Left renal pelvis (tissue), 4 donors: ENCODE measurements at places on chromosomes 16 and 17.

DNA sequence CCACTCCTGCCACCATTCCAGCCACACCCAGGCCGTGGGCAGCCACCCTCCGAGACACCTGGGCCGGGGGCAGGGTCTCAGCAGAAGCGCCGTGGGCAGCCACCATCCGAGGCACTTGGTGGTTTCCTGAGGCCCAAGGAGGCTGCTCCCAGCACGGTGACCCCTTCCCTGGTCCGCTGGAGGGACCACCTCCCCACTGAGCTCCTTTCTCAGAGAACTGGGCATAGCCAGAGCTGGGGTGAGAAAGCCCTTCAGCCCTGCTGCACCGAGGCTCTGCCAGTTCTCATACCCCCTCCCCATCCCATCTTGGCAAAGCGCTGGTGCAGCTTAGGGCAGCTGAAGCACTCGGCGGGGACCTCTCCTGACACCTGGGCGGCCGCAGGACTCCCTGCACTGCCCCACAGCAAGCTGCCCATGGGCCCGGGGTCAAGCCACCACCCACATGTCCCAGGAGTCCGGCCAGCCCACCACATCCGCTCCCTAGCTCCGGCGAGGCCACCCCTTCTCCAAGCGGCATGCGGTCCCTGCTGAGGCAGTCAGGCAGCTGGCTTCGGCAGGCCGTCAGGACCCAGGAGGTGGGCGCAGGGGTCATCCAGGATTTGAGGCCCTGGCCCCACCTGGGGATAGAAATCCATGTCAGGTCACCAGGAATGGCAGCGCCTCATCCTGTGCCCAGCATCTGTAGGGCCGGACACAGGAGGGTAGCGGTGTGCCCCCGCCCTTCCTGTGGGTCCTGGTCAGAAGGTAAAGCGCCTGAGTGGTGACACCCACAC is 1.3 kb upstream of the CYBA start:
- no peak for DNase-seq

DNA sequence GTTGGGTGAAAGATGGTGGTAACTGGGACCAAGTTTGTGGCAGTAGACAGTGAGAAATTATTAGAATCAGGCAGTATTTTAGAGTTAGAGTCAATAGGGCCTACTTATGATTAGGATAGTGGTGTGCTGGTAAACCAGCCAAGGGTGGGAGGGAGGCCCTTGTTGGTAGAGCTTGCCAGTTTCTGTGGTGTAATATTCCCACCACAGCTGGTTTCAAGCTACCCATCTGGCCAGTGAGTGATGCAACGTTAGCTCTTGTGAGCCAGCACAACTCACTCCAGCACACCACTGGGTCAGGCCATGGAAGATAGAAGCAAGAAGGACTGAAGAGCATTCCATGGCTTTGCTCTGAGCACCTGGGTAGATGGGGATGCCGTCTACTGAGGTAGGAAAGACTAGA is 34.9 kb downstream of the GNAO1 start:
- no peak for DNase-seq

DNA sequence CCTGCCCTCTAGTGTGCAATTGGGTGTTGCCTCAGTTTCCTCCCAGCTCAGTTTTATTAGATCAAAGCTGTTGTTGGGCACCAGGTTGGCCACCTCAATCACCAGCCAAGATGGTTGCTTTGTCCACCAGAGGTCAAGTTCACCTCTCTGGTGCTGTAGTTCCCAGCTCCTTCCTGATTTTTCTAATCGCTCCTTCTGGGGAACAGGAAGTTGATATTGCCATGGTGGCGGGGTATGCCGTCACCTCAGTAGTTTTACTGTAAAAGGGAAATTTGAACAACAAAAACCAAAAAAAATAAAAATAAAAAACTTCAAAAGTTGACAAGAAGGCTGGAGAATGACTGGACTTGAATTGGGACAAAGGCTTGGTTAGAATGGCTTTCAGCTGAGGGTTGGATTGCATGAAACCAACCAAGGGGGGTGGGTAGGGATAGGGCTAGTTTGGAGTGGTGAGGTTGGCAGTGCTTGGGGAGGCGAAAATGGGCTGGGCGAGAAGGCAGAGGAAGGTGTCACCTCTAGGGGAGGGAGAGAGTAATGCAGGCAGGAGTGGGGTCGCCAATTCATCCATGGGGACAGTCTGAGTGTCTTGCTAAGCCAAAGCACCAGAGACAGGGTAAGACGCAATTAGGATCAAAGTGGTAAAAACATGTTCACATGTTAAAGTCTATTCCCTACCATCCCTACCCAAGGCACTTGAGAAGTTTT is 6.2 kb downstream of the EFNB3 start:
- no peak for DNase-seq

GRCh38 chr16:66121466-66121865 is 245.0 kb upstream of the CDH5 start:
- no peak for DNase-seq

DNA sequence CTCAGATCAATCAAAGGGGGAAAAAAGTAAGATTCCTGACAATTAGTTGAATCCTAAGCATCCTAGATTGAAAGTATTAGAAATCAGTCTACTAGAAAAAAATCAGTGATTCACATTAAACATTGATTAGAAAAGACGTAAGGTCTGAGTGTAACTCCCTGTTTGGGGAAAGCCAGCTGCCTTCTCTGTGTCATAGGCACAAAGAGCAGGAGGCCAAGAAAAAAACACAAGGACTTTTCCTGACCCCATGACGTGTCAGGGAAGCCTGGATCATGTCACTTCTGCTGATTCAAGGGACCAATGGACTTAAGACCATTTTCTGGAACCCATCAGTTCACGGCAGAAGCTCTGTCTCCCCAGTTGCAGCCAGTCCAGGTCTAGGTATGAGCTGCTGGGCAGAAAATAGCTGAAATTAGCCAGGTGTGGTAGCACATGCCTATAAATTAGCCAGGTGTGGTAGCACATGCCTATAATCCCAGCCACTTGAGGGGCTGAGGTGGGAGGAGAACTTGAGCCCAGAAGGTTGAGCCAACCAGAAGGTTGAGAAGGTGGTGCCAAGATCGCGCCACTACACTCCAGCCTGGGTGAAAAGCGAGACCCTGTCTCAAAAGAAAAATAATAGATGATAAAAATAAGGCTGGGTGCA is 35.9 kb downstream of the RANBP10 start:
- no peak for DNase-seq

GRCh38 chr16:35793601-35794000 is 2334.2 kb downstream of the TP53TG3F start:
- DNase-seq = no peak

DNA sequence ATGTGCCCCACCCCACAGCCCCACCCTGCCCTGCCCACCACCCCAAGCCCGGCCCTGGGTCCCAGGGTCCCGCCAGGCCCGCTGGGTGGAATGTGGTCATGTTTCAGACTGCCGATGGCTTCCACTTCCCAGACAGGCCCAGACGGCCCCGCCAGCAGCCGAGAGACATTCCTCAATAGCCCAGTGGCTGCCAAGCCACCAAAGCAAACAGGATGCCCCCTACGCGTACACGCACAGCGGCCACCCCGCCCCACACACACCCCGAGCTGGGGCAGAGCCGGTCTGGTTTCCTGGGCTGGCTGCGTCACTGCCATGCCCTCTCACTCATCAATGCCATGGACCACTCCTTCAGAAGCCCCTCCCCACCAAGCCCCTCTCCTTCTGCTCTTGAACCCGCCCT is 1.2 kb upstream of the KRT17 start:
- DNase-seq = no peak

DNA sequence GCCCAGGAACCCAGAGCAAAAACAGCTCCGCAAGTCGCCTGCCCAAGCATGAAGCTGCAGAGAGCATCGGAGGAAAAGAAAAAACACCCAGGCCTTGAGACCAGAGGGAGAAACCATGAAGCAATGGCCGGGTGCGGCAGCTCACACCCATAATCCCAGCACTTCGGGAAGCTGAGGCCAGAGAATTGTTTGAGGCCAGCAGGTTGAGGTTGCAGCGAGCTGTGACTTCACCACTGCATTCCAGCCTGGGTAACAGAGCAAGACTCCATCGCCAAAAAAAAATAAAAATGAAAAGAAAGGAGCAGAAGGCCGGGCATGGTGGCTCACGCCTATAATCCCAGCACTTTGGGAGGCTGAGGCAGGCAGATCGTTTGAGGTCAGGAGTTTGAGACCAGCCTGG is 40.3 kb downstream of the C16orf95 start:
- no peak for DNase-seq

GRCh38 chr17:44541884-44542581 is 15.3 kb upstream of the FZD2 start:
- no peak for DNase-seq

GRCh38 chr17:33500151-33500550 is 207.1 kb upstream of the ASIC2 start:
- no peak for DNase-seq

GRCh38 chr17:57672971-57673370 is 72.1 kb downstream of the CCDC182 start:
- no peak for DNase-seq

- DNase-seq = no peak
These were observed 206.4 kb downstream of the ENGASE start for GRCh38 chr17:79280866-79281572.

- no peak for DNase-seq
These were observed 986 bp downstream of the CRISPLD2 start for GRCh38 chr16:84820771-84821170.

DNA sequence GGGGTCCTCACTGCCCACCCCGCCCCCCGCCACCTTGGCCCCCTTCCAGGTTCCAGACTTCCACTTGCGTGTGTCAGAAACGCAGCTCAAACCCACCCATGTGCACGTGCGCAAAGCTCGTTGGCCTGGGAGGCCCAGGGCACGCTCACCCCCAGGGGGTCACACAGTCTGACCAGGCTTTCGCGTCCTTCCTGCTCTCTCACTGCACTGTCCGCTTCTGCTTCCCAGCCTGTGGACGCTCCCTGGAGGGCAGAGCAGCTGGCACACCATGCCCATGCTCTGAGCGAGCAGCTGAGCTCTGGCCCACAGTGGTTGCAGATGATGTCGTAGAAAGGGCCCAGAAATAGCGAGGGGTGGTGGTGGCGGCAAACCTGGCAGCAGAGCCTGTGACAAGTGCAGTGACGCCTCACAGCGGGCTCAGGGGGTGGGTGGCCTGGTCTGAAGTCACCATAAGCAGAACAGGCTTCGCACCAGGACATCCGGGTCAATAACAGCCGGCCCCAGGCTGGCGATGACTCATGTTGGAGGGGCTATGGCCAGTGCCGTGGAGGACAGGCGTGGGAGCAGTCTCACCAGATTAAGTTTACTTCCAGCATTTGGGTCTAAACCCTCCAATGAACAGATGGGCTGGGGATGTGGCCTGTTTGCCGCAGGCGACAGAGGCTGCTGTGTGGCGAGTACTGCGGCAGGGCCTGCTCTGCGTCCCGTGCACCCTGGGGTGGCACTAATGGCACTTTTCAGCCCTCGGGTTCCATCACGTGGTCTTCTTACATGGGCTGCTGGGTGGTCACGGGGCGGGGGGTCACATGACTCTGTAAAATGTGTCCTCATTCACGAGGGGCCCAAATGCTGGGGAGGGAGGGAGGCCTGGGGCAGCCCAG is 49.0 kb downstream of the NT5M start:
- DNase-seq = no peak

- DNase-seq = no peak
These were observed 20.1 kb upstream of the ZNF423 start for GRCh38 chr16:49875806-49876715.

GRCh38 chr17:81199482-81199830 is 23.3 kb downstream of the CEP131 start:
- no peak for DNase-seq

GRCh38 chr16:55778757-55779156 is 54.1 kb downstream of the CES1 start:
- no peak for DNase-seq

- no peak for DNase-seq
These were observed 16.7 kb downstream of the RFWD3 start for GRCh38 chr16:74649839-74650504.

- no peak for DNase-seq
These were observed 705.5 kb upstream of the CDH8 start for GRCh38 chr16:62741692-62742091.

- no peak for DNase-seq
These were observed 278.6 kb downstream of the ABCC12 start for GRCh38 chr16:47877166-47877565.

- no peak for DNase-seq
These were observed 79.4 kb upstream of the KSR1 start for GRCh38 chr17:27376637-27377547.

GRCh38 chr17:45648642-45649041 is 135.5 kb upstream of the CRHR1 start:
- no peak for DNase-seq

- DNase-seq = no peak
These were observed 12.4 kb downstream of the NMT1 start for GRCh38 chr17:45073414-45074070.
